ENCODE measurements at places on chromosomes 1 and 21.

DNA sequence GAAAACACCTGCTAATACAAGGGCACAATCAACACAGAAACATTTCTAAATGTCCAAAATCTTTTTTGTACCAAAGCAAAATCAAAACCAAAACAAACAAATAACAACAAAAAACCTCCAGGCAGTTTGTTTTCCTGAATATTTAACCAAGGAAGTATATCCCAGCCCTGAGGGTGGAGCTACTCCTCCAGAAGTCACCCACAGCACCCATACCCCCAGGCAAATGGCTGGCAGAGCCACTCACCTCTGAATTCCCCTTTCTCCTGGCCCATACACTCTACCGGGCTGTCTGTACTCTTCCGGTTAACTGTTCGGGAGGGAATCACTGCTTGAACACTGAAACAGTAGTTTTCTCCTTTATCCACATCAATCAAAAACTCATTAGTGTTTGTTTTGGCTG, 9.5 kb downstream of the F3 start:
- DNase-seq = no peak

DNA sequence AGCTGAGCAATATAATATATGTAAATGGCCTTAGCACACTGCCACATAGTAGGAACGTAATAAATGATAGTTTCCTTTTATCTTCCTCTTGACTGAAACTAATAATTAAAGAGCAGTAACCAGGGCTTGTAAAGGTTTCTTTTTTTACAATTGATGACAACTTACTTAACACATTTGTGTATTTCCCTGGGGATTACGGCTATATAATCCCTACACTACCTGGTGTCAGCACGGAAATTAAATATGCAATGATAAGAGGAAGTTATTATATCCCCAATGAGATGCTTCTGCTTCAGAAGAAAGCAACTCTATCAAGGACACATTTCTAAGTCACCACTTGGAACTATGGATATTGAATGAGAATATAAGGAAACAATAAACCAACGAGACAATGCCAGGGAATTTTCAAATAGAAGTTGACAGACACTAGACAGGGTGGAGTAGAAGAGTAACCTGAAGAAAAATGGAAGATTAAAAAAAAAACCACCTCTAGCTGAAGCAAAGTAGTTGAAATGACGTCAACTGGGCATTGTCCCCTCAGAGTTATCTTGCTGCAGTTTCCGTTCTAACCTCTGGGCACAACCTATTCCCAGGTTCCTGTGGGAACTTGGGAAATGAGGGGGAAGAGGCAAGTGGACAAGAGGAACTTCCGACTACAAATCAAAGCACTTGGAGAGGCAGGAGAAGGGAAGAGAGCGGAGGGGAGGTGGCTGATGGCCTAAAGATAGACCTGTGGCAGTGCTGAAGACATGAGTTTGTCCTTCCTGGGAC, 66.5 kb downstream of the PLPP3 start:
- no peak for DNase-seq

- DNase-seq = no peak
These were observed 55.4 kb downstream of the SGIP1 start for GRCh38 chr1:66589326-66589725.

GRCh38 chr21:15894596-15894995, 164.8 kb downstream of the USP25 start:
- no peak for DNase-seq

GRCh38 chr1:88595355-88596002, 88.6 kb upstream of the PKN2 start:
- no peak for DNase-seq

GRCh38 chr1:248824701-248825100, 1.0 kb downstream of the SH3BP5L start:
- DNase-seq = no peak

- no peak for DNase-seq
These were observed 54.8 kb downstream of the EPRS1 start for GRCh38 chr1:219991511-219991810.

GRCh38 chr1:204157962-204158361, 6.1 kb upstream of the ETNK2 start:
- DNase-seq = no peak

DNA sequence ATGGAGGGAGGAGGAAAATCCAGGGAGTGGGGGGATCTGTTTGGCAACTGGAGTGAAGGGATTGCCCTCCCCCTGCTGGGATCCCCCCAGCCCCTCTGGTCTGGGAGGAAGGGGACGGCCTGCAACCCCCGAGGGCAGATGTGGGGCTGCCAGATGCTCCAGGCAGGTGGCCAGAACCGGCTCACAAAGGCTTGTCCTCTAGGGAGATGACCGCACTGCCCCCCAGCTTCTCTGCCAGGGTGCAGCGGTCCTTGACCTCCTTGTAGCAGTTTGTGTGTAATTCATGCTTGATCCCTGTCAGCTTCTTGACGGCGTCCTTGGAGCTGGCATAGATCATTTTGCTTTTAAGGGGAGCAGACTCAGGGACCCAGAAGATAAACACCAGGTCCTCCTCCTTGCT, 69.2 kb downstream of the ROR1 start:
- DNase-seq = no peak

- no peak for DNase-seq
These were observed 1807.8 kb downstream of the BRINP3 start for GRCh38 chr1:188669728-188670382.

- DNase-seq = peak; percentile 26
These were observed 431 bp downstream of the ARPC5 start for GRCh38 chr1:183635099-183635605.

GRCh38 chr1:175197531-175197930, 5.0 kb upstream of the KIAA0040 start:
- DNase-seq = no peak

DNA sequence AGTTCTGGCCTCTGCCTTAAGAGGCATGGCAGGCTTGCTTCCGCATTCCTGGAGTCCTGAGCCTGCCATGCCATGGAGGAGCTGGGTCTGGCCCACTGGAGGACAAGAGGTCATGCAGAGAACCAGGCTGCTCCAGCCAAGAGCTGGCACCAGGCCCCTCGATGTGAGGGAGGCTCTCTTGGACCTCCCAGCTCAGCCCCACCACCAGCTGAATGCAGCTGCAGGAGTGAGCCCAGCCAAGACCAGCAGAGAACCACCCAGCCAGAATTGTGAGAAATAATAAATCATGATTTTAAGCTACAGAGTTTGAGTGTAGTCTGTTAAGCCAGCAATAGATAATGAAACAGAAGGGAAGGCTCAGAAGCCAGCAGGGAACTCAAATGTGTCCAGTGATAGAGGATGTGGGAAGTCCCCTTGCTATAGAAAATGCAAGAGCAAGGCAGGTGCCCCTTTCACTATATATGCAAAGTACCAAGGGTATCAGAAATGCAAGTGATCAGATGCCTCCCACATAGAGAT, 118.4 kb downstream of the HIVEP3 start:
- no peak for DNase-seq

DNA sequence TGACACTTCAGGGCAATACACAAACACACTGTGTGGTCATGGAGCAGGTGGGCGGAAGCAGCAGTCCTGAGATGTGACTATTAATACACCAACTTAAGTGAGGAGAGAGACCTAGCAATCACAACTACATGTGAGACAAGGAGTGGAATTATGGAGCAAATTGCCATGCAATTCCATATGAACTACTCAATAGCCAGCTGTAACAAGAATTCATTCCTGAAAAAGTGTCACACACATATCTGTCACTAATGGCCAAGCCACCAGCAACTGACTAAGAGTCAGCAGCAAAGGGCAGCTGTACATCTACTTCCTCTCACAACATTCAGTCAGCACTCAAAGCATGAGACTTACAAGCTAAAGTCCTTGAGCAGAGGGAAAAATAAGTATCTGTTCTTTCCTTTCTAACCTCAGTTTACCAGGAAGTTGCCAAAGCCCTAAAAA, 46.2 kb downstream of the GPR3 start:
- DNase-seq = no peak

DNA sequence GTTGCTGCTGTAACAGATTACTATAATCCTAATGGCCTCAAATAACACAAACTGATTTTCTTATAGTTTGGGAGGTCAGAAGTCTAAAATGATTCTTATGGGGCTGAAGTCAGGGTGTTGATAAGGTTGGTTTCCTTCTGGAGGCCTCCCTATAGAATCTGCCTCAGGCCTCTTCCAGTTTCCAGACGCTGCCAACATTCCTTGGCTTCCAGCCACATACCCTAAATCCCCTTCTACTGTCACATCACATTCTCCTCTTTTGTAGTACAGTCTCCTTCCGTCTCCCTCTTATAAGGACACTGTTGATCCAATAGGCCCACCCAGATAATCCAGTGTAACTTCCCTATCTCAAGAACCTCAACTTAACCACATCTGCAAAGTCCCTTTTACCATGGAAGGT, 145.3 kb upstream of the NCAM2 start:
- DNase-seq = no peak

DNA sequence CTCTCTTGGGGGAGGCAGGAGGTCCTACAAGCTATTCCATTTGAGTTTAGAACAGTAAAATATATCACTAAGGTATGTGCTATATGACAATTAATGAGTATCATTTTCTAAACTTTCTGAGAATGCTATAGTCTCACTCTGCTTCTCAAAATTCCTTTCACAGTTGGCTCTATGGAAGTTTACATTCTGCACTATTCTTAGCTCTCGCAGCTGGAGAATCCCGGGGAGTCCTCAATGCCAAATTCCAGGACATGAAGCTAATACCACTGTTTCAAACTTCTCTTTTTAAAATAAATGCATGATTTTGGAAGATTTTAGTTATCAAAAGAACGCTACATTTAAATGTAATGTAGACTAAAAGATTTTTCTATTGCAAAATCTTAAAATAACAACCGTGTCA, 22.4 kb upstream of the PALMD start:
- no peak for DNase-seq

GRCh38 chr1:214475746-214476145, 75.7 kb downstream of the PTPN14 start:
- no peak for DNase-seq

GRCh38 chr1:76781447-76781846, 85.8 kb upstream of the ST6GALNAC5 start:
- DNase-seq = no peak

- no peak for DNase-seq
These were observed 109.9 kb downstream of the KIAA0319L start for GRCh38 chr1:35447278-35447677.

DNA sequence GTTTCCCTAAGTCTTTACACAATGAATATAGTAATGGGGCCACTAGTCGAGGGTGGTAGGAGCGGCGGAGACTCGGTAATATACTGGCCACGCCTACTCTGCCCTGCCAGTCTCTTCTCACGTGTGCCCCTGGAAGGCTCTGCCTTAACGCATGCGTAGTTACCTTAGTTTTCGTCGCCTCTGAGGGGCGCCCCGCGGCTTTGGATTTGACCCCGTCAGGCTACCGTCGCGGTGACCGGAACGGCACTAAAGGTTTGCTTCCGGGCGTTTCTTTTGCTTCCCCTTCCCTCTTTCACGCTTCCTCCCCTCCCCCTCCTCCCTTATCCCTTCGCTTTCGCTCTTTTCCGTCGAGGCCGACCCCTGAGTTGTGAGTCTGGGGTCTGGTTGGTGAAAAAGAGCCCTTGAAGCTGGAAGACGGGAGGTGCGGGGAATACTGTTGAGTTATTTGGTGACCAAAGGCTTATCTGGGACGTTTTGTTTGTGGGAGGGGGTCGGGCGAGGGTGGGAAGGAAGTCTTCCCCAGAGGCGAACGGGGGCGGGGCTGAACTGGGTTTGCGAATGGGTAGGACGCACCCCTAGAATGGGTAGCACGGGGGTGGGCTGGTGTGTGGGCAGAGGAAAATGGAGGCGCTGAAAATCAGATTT, at the start of gene SETDB1:
TSS of gene SETDB1 (plus strand) at position 267 of the 645 bp plus-strand sequence. CDS start 1,352 bp downstream, outside the sequence.
- peak; percentile 99 for DNase-seq

- DNase-seq = no peak
These were observed 19.8 kb upstream of the C1orf21 start for GRCh38 chr1:184366997-184367396.

GRCh38 chr1:77370583-77371306, 88.9 kb downstream of the AK5 start:
- DNase-seq = no peak

- no peak for DNase-seq
These were observed 95.4 kb downstream of the INTS7 start for GRCh38 chr1:211939876-211940468.

DNA sequence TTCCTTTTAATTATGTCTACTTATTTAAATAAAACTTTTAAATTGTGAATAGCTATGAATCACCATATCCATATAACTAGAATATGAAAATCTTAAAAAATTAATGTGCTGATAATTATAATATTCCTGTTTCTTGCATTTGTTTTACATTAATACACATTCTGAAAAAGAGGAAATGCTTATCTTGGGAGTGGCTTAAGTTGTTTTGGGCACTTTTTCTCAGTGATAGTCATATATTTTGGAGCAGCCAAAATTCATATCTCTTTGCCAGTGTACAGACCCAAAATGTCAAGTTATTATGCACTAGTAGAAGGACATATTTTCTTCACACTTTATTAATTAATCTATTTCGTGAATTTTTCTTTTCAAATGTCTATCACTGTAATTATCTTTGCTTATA, 838.5 kb downstream of the USP25 start:
- no peak for DNase-seq

- DNase-seq = peak; percentile 53
These were observed 93.4 kb downstream of the KCNK1 start for GRCh38 chr1:233707153-233707879.

- no peak for DNase-seq
These were observed 43.8 kb upstream of the MACF1 start for GRCh38 chr1:39160703-39161102.

- DNase-seq = no peak
These were observed 12.6 kb upstream of the STX12 start for GRCh38 chr1:27760426-27760825.

Data from NCI-H774 (cell line).